ENCODE measurements at places on chromosomes 4 and X.

DNA sequence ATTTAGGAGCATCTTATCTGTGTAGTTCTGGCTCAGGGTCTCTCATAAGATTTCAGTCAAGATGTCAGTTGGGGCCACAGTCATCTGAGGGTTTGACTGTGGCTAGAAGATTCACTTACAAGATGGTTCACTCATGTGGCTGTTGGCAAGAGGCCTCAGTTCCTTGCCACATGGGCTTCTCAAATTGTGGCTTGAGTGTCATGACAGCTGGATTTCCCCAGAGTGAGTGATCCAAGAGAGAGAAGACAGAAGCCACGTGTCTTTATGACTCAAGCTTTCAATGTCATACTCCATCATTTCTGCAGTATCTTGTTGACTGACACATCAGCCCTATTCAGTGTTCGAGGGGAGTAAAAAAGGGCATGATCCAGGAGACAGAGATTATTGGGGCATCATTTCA lies 131.3 kb upstream of the AP1S2 start:
- no peak for DNase-seq

DNA sequence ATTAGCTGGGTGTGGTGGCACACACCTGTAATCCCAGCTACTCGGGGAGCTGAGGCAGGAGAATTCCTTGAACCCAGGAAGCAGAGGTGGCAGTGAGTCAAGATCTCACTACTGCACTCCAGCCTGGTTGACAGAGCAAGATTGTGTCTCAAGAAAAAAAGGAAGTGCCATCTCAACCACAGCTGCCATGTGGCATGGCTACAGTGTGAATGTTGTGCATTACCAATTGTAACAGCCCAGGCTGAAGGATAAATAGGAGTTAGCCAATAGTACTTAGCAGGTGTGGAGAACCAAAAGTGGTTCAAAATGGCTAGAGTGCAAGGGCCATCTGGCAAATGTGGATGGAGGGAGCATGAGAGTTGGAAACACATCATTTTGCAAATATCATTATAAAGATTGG lies 28.9 kb downstream of the SLC25A5 start:
- no peak for DNase-seq

GRCh38 chr4:137611998-137612700 lies 79.9 kb upstream of the PCDH18 start:
- no peak for DNase-seq

GRCh38 chr4:128686810-128687209 lies 122.7 kb upstream of the JADE1 start:
- no peak for DNase-seq

GRCh38 chrX:87265518-87265917 lies 252.1 kb upstream of the KLHL4 start:
- DNase-seq: no peak

GRCh38 chr4:80115368-80116181 lies 42.5 kb upstream of the ANTXR2 start:
- DNase-seq: no peak

GRCh38 chr4:10677796-10678497 lies 6.6 kb downstream of the CLNK start:
- DNase-seq: no peak

DNA sequence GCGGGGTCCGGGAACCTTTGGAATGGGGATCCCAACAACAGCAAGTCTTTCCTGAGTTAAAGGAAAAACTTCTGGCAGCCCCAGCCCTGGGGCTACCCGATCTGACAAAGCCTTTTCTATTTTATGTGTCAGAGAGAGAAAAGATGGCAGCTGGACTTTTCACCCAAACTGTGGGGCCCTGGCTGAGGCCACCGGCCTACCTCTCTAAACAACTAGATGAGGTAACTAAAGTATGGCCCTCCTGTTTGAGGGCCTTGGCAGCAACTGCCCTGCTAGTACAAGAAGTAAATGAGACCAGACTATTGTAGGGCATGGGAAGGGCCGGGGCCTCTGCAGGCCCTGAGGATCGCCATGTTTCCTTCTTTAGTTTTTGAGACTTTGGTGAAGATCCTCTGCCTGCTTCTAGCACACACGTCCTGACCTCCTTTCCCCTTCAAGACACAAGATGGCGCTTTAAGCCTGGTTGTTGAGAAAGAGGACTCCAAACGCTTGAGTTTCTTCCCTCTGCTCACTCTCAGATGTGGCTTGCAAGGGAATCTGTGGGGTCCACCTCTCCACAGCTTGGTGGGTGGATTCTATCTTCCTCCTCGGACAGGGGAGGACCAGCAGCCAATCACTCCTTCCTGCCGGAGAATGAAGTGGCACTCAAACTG lies 18.5 kb upstream of the DRD5 start:
- DNase-seq: peak; percentile 69

GRCh38 chr4:47415719-47416118 lies 47.8 kb downstream of the COMMD8 start:
- DNase-seq: no peak
